Natural killer cell (primary cell): ENCODE measurements at places on chromosomes 5 and 9. TPM values are rescaled to one million over a fixed set of nuclear protein-coding genes. Genes with fewer than 3 reads are reported as not detected.

DNA sequence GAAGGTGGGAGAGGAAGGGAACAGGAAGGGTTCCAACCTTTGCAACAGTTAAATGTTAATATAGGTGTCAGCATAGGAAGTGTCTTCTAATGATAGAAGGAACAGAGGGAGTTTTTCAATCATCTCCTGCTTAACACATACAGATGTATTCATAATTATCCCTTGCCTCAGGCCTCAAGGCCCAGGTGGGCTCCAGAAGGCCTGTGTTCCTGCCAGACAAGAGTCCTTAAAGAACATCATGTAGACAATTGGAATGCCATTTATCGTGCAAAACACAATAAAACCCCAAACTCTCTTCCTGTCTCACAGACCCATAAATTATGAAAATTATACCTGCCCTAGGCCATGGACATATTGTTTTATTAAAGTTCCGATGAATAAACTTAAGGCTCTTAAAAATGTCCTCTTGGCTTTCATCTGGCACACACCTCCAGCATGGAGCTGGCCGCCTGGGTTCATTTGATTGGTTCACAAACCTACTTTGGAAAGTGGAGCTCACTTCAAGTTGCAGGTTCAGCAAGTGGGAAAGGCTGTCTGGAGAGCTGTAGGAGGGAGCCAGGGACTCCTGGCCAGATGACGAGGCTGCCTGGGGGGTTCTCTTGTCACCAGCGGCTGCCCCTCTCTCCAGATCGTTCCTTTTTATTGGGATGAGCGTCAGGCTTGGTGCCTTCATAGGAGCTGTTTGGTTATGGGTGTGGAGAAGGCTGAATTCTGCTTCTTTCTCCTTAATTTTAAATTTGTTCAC, 17.5 kb downstream of the SPRY4 start:
- H3K36me3 ChIP-seq = no peaks in the 10 kb centered on the region
- H3K4me3 ChIP-seq = no peak overlapping the region
- no peaks in the 10 kb centered on the region for H3K27me3 ChIP-seq
- no peaks in the 10 kb centered on the region for H3K4me1 ChIP-seq
- DNase-seq = no peak

DNA sequence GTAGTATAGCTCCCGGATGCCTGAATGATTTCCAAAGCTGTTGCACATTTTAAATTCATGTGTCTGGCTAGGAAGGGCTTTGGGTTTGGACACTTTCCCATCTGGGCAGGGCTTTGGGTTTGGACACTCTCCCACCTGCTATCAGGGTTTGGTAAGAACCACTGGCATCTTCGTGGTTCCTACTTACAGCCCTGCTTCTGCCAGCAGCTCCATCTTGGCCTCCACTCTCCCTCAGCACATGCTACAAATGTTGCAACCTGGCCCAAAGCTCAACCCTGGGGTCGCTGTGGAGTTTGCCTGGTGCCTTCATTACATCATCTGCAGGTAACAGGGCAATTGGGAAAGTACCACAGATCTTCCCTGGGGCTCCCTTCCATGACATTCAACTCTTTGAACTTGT, 3.5 kb downstream of the TMCO6 start:
- H3K27ac ChIP-seq = no peak overlapping the region
- no peak overlapping the region for H3K4me3 ChIP-seq
- no peaks in the 10 kb centered on the region for H3K27me3 ChIP-seq
- DNase-seq = no peak

DNA sequence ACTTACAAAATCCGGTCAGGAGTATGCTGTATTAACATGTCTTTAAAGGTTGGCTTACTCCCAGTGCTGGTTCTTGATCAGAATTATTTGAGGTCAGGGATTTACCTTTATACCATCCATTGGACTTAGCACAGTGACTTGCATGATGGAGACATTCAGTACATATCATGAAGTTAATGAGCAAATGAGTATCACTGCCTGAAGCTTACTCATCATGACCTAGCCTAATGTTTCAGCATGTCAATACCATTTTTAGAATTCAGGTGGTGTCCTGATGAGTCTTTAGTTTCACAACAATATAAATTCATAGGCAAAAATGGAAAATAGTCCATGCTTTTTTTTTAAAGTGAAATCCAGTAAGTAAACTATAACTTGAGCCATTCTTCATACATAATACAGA, 226.0 kb upstream of the C9orf72 start:
- DNase-seq = no peak
- no peak overlapping the region for H3K4me3 ChIP-seq
- H3K36me3 ChIP-seq = no peaks in the 10 kb centered on the region
- no peaks in the 10 kb centered on the region for H3K27me3 ChIP-seq
- no peak overlapping the region for H3K27ac ChIP-seq

DNA sequence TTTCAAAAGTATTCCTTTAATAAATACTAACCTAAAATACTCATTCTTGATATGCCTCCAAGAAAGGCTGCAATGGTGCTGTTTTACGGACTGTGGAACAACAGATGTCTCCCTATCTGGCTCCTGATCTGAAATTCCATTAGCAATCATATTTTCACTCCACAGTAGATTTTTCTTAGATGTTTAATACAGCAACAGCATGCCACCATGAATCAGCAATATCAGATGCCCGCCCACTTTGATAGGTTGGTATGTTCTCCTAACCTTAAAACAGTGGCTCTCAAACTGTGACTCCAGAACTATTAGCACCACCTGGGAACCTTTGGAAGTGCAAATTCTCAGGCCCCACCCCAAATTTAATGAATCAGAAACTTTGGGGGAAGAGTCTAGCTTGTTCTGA, 110.2 kb downstream of the MLLT3 start:
- no peaks in the 10 kb centered on the region for H3K4me1 ChIP-seq
- DNase-seq = no peak
- no peak overlapping the region for H3K27ac ChIP-seq
- no peaks in the 10 kb centered on the region for H3K36me3 ChIP-seq
- H3K4me3 ChIP-seq = no peak overlapping the region
- no peaks in the 10 kb centered on the region for H3K27me3 ChIP-seq

DNA sequence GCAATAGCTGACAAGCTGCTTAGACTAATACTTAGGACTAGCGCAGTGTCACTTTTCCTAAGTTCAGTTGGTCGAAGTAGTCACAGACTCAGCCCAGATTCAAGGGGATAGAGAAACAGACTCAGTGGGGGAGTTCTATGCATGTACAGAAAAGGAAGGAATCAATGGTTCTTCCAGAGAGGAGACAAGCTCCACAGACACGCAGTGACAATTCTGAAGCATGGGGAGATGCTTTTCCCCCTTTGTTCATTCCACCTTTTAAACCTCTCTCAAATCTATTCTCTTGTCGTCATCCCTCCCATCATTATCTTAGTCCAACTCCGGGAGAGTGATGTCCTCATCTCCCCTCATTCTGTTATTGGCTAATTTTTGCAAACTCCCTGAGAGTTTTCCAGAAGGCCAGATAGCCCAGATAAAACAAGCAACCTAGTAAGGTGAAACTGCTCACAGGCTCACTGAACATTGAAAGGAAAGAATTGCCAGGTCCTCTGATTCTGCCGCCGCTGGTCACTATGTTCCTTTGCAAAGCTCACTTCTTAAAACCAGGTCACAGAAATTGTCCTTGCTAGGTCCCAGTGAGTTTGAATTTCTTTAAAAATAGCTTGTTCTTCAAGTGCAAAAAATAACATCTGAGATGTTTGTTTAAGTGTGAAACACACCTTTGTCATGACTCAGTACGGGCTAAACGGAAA, 13.4 kb upstream of the STRBP start:
- no peaks in the 10 kb centered on the region for H3K36me3 ChIP-seq
- no peak overlapping the region for H3K4me3 ChIP-seq
- H3K27me3 ChIP-seq = no peaks in the 10 kb centered on the region
- no peak for DNase-seq
- H3K4me1 ChIP-seq = no peaks in the 10 kb centered on the region
- no peak overlapping the region for H3K27ac ChIP-seq

GRCh38 chr9:118222375-118222774, 518.2 kb downstream of the TLR4 start:
- H3K27me3 ChIP-seq = no peaks in the 10 kb centered on the region
- no peaks in the 10 kb centered on the region for H3K4me1 ChIP-seq
- H3K36me3 ChIP-seq = no peaks in the 10 kb centered on the region
- H3K27ac ChIP-seq = no peak overlapping the region
- no peak for DNase-seq

- H3K4me3 ChIP-seq = no peak overlapping the region
- no peaks in the 10 kb centered on the region for H3K27me3 ChIP-seq
- no peak overlapping the region for H3K27ac ChIP-seq
- no peak for DNase-seq
- peaks cover 29% of the 10 kb centered on the region for H3K36me3 ChIP-seq
- no peaks in the 10 kb centered on the region for H3K4me1 ChIP-seq
These were observed 87.6 kb upstream of the FAM170A start for GRCh38 chr5:119541716-119542115.

Gene SCGB3A1
- not detected for total RNA-seq

Gene CENPK
- 32.0 TPM for total RNA-seq
